ENCODE measurements at places on chromosomes 3 and 15.

DNA sequence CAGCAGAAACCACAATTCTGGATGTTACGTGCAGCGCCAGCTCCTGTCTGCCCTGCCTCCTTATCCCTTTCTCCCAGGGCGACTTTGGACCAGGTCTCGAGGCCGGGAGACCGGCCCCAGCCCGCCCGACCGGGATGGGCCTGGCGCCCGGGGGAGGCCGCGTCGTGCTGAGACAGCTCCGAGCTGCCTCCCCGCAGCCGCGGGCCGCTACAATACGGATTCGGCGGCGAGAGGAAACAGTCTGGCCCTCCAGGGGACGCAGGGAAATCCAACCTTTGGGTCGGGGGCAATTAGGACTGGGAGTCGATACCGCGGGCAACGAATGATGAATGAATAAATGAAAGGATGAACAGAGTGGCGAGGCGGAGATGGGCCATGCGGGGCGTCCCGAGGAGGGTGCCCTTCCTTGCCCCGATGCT, 537 bp downstream of the GRAMD2A start:
- no peak for DNase-seq

GRCh38 chr3:8964436-8965370, 1.4 kb upstream of the RAD18 start:
- DNase-seq, result no peak

DNA sequence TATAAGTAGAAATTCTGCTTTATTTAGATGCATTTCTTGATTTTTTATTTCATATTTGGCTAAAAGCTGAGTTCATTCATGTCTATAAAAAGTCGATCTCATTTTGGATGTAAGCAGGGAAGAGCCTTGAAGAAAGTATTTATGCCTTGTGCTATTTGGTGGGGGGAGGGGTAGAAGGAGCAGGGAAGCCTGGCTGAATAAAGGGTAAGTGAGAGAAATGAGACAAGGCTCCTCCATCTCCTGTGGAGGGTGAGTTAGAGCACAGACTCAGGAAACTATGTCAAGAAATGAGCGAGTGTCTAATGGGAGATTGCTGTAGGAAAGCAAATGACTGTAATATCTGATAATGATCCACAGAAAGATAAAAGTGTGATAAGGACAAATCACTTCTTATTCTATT, 121.8 kb upstream of the ATP11B start:
- DNase-seq, result no peak

DNA sequence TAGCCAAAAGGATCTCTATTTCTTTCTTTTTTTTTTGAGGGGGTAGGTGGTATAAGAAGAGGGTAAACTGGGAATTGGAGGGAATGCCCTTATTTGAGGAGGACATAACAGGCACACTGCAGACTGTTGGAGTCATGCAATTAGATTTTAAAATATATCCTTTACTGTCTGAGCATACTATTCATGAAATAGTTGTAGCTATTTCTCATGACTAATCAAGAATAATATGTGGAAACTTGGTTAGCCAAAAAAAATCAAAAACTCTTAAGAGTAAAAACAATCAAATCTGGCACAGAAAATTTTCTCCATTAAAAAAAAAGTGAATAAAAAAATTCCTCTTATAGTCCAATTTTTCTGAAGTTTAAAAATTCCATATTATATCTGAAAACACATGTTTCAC, 174.9 kb downstream of the SCAPER start:
- DNase-seq, result no peak

GRCh38 chr3:156359368-156359767, 195.5 kb downstream of the SSR3 start:
- DNase-seq, result no peak

GRCh38 chr3:187076297-187076696, 63.0 kb downstream of the RPL39L start:
- no peak for DNase-seq

DNA sequence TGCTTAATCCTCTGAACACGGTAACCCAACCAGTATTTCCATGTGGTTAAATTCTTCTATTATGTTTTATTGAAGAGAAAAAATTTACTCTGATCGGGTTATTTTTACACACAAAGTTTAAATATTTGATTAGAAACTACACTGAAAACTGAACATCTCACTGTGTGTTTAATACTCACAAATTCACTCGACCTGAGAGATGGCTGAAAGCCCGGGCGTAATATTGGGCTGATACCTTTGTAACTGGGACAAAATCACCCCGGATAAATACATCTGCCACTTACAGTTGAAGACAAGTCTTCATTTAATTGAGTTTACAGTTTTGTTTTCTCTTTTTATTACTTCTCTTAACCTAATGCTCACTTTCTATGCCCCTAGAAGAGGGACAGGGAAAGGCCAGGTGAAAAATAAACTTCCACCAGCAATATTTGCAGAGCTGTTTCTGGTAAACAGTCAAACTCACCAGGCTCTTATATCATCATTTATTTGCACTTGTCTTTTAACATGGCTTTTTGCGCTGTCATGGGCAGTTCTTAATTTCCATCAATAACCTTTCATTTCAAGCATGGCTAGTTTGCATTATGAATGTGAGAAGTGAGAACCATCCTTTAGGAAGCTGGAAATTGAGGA, 145.6 kb upstream of the TMCO5A start:
- DNase-seq, result no peak

DNA sequence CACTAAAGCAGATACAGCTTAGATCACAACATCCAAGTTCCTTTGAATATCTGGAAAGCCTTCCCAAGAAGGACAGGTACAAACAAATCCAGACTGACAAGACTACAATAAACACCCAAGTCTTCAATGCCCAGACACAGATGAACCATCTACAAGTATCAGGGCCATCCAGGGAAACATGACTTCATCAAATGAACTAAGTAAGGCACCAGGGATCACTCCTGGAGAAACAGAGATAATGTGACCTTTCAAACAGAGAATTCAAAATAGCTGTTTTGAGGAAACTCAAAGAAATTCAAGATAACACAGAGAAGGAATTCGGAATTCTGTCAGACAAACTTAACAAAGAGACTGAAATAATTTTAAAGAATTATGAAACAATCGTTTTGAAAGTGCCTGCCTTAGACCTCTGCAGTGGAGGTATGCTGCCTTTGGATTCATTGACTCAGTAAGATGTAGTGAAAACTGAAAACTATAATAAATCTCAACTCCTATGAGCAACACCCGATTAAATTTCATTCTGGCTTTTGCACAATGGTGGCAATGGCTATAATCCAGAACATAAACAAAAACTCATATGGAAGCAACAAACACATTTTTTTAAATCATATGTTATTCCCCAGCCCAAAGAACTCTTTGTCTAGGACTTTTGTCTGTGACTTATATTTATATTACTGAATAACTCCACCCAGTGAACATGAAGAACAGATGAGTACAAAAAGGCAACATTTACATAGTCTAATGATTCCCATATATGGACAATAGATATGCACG, 12.6 kb upstream of the COL8A1 start:
- no peak for DNase-seq

- no peak for DNase-seq
Measured at GRCh38 chr15:42160136-42160535, 3.7 kb upstream of the PLA2G4F start.

DNA sequence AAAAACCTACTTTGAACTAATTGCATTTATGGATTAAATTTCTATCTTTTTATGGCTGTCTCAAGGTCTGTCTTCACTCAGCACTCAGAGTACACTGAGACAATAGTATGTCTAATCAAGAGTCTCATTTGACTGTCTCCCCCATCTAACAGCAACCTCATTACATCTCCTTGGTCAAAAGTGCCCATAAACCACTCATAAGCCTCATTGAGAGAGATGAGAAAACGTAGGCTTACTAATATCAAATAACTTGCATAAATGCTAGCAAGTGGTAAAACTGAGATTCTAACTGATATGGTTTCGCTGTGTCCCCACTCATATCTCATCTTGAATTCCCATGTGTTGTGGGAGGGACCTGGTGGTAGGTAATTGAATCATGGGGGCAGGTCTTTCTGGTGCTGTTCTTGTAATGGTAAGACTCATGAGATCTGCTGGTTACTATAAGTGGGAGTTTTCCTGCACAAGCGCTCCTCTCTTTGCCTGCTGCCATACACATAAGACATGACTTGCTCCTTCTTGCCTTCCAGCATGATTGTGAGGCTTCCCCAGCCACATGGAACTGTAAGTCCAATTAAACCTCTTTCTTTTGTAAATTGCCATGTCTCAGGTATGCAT, 113.9 kb downstream of the TFDP2 start:
- DNase-seq, result no peak

- DNase-seq, result no peak
Measured at GRCh38 chr3:98655666-98656065, 62.3 kb upstream of the CPOX start.

- no peak for DNase-seq
Measured at GRCh38 chr3:146539315-146539714, 5.1 kb downstream of the PLSCR1 start.

GRCh38 chr3:52498137-52499054, 3.3 kb downstream of the STAB1 start:
- DNase-seq, result no peak

GRCh38 chr15:42502477-42502876, 7.0 kb downstream of the SNAP23 start:
- no peak for DNase-seq

DNA sequence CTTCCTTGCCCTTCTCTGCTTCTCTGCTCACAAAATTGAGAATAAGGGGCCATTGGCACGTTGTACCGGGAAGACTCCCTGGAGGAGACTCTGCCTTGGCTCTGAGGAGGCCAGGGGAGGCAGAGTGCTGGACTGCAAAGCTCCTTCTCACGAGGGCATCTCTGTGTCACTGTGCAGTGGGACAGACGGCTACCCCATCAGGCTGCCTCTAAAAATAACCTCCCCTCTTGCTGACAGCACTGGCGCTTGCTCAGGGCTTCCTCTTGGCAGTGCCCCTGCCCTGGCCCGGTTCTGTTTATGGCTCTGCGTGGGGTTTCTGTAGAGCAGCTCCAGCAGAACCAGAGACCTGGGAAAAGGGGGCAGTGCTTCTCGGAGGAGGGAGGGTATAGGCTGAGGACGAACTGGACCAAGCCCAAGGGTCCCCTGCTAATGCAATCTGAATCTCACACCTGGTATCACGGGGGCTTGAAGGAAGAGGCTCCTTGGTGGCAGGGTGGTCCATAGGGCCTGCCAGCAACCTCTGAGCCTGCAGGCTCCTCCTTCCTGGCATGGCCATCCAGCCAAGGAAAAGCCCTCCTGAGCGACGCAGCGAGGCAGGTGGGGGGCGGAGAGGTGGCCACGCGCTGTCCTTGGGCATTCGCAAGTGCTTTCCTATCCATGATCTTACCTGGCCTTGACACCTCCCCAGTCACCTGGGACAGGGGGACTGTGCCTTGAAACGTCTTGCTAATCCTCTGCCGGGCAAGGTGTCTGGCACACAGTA, 63.3 kb upstream of the TLE3 start:
- no peak for DNase-seq

- DNase-seq, result no peak
Measured at GRCh38 chr3:192864941-192865340, 52.7 kb downstream of the MB21D2 start.

- no peak for DNase-seq
Measured at GRCh38 chr3:129470861-129471260, 30.8 kb downstream of the IFT122 start.

DNA sequence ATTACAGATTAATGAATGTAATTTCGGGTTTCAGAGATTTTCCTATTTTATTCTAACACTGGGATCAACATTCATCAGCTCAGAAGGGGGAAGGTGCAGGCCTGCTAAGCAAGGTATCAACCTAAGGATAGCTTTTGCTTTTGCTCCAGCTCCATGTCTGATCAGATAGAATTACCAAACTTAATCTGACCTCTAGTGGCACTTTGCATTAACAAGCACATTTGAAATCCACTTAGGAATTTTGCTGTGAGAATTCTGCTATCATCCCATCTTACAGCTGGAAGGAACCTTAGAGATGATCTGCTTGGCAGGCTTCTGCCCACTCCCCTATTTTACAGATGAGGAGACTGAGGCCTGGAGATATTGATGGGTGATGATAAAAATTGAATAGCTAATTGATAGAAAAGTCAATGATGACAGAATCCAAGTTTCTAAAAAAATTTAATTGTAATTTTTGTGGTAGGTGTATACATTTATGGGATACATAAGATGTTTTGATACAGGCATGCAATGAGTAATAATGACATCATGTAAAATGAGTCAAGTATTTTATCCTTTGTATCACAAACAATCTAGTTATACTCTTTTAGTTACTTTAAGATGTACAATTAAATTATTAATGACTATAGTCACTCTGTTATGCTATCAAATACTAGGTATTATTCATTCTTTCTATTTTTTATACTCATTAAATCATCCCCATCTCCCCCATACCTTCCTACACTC, 209.2 kb upstream of the ZPLD1 start:
- no peak for DNase-seq

DNA sequence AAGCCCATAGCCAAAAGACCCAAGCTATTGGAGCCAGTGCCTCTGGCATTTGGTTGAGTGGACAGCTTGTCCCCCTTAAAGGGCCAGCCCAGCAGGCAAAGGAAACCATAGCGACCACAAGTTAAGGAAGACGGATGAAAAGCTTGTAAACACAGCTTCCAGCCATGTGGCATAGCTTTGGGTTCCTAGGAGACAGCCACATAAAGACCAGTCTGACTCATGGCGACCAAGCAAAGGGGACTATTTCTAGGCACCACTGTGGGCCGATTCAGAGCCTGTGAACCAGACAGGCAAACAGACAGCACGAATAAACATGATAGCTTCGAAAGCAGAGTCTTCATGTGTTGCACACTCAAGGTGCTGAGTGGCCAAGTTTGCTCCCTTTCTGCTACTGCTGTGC, 30.5 kb upstream of the SRGAP3 start:
- DNase-seq, result no peak

DNA sequence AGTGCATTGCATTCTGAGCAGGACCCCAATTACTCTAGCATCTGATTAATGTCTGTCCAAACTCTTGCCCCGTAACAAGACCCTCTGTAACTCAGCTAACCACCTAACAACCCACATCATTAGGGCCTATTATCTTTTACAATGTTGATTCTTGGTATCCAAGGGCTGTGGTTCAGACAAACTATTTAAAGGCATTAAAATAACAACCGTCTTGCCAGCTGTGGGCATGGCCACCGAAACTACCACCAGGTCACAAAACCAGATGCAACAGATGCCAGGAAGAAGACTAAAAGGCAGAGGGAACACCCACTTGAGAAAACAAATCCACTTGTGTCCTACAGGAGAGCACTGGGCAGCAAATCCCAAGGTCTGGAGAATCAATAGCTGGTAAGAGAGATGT, 262.9 kb downstream of the ERC2 start:
- no peak for DNase-seq

GRCh38 chr3:19148768-19149091, 420 bp downstream of the KCNH8 start:
- no peak for DNase-seq

Measured in cortex of kidney (tissue), 1 donor.